Large intestine (tissue), 12 donors: ENCODE measurements at places on chromosomes 6 and 20.

DNA sequence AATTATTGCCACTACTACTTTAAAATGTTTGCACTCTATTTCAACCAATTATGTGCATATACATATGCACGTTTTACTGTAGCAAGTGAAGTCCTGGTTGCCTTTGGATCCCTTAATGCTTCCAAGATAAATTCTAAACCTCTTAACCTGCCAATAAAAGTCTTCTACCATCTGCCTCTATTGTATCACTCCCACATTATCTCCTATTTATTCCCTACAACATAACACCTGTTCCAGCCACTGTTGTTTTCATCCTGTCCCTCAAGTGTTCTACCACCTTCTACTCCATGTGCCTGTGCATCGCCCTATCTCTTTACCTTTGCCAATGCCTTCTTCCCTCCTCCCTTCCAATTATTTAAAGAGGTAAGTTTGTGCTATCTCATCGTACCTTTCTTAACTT, 499.0 kb upstream of the RNF217 start:
- no peak for DNase-seq

- DNase-seq: no peak
These were observed 6.5 kb upstream of the RNF24 start for GRCh38 chr20:4021906-4022305.

GRCh38 chr20:25148982-25149846, 46.3 kb upstream of the ENTPD6 start:
- no peak for DNase-seq

DNA sequence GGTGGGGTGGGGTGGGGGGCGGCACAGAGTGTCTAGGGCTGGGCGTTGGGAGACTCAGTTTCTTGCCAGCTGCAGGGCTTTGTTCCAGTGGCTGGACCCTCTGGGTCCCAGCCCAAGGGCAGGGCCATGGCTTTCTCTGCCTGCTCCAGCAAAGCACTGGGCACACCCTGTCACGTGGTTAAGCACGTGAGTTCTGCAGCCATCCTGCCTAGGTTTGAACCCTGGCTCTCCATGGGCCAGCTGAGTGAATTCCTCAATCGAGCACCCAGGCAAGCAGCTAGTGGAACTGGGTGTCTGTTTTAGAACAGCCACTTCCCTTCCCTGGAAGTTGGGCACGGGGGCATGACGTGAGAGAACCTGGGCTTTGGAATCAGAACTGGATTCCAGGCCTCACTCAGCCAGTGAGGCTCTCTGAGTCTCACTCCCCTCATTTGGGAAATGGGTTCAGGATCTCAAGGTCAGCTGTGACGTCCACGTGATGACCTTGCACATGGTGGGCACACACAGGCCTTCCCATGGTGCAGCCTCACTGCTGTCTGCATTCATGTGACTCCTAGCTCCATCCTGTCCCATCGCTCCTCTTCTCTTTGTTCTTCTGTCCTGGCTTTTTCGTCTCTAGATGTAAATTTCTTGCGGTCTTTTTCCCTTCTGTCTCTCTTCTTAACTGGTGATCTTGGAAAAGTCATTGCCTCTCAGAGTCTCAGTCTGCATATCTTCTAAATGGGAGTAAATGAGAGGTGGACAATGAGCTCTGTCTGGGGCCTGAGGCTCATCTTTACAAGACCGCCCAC, 45.9 kb downstream of the NOL4L start:
- DNase-seq: no peak

DNA sequence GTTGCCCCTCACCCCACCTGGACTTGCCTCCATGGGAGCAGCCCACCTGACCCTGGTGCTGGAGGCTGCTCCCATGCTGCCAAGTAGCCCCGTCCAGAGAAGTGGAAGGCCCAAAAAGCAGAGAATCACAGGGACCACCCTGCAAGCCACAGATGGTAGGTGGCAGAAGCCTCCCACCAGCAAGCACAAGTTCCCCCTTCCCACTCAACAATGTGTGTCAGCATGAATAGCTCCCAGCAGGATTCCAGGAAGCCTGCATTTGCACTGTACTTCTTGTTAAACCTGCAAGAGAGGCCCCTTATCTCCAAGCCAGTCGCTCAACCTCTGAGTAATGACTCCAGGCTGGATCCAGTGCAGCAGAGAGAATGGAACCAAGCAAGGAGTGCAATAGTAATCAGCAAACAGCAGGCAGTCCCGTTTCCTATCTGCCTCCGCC, 180.8 kb upstream of the CST7 start:
- no peak for DNase-seq

DNA sequence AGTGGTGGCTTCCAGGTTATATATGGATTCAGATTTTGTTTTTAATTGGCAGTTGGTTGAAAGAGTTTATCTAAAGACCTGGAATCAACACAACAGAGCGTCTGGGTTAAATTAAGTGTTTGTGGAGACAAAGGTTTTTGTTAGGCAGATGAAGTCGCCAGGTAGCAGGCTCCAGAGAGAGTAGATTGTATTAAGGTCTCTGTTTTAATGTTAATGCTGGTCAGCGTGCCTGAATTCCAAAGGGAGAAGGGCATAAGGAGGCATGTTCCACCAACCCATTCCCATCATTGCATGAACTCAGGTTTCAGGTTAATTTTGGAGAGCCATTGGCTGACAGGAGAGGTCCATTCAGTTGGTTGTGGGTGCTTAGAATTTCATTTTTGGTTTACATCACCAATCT, 744.1 kb upstream of the GJE1 start:
- no peak for DNase-seq

DNA sequence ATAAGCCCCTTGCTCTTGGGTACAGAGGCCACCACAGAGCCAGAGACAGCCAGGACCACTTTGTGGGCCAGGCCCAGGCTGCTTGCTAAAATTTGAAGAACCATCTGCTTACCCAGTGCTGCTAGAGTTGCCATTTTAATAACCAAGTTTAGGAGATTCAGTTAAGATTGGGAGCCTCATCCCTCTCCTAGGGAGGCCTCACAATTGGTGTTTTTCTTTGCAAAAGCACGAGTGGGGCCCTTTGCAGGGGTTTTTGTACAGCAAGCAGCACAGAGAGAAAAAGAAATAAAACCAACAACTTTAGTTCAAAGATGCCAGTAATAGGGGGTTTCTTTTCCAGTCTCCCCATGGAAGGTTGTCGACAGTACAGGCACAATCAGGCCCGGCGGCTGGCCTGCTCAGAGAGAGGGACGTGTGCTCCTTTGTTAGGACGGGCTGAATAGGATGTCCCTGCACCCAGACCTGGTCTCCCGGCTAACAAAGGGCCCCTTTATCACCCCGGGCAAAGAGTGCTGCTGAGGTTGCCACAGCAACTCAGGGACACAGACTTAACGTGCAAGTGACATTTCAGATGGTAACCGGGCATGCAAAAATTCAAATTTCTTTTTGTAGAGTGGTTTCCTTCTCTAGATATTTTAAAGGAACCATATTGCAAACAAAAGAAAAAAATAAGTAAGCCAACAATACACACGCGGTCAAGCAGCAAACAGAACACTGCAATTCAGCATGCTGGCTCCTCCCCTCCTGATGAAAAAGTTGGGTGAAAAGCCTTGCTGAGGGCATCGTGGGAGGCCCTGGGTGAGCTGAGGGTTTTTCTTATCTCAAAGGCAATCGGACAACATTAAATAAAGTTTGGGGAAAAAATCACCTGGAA, 10.5 kb upstream of the TOX2 start:
- peak; percentile 68 for DNase-seq

GRCh38 chr20:32203356-32204204, 4.0 kb downstream of the PLAGL2 start:
- DNase-seq: no peak

GRCh38 chr6:157989541-157990289, 8.1 kb downstream of the SYNJ2 start:
- no peak for DNase-seq

DNA sequence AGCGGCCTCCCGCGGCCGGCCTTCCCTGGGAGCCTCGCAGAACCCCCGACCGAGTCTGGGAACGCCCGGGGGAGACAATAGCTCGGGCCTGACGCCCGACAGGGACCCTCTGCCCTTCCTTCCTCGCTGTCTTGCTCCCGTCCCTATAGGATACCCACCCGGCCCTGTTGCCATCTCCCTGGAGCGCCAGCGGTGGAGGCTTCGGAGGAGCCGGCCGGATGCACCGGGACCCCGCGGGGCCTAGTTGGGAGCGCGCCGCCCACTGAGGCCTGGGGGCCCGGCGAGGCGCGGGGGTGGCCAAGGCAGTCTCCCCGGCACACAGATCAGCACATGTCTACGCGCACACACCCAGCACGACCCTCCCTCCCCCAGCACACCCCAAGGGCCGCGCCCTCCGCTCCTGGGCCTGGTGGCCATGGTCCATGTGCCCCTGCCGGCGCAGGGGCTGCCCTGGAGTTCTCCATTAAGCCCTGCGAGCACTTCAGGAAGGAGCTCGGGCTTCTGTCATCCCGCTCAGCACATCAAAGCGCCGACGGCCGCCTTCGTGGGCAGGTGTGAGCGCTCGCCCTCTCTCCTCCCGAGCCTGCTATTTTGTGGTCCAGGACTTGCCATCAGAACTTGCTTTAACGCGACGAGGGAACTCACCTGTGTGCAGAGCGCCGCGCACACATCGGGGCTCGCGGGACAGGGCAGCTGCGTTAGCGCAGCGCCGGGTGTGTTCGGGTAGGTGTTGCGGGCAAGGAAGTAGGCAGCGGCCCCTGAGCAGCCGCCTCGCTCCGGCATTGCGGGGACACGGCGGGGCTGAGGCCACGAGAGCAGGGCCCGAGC, 3.7 kb downstream of the FOXF2 start:
- peak; percentile 14 for DNase-seq

GRCh38 chr6:39695447-39695846, 29.8 kb downstream of the KIF6 start:
- DNase-seq: no peak

DNA sequence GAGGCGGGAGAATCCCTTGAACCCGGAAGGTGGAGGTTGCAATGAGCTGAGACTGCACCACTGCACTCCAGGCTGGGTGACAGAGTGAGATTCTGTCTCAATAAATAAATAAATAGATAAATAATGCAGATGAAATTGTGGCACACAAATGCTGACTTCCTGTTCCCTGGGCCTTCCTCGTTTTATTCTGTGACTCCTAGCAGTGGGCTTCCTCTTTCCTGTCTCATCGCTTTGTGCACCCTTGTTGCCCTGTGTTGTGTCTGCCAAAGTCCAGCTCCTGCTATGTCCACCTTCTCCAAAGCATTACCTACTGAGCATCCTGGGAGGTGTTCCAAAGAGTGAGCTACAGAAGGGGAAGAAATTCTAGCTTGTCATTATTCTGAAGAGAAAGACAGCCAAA, 100.2 kb upstream of the TIAM2 start:
- DNase-seq: no peak

GRCh38 chr6:128508588-128509296, 11.7 kb downstream of the PTPRK start:
- peak; percentile 51 for DNase-seq

GRCh38 chr6:16277101-16277981, 39.0 kb downstream of the GMPR start:
- DNase-seq: peak; percentile 92
